NCI-H2171 (cell line): ENCODE measurements at places on chromosomes 12 and 14.

GRCh38 chr12:6045438-6045837 lies 79.0 kb downstream of the VWF start:
- no peak for DNase-seq

GRCh38 chr12:96121271-96121711 lies 72.9 kb upstream of the ELK3 start:
- DNase-seq: no peak

GRCh38 chr14:104940526-104941150 lies 16.0 kb downstream of the PLD4 start:
- no peak for DNase-seq

DNA sequence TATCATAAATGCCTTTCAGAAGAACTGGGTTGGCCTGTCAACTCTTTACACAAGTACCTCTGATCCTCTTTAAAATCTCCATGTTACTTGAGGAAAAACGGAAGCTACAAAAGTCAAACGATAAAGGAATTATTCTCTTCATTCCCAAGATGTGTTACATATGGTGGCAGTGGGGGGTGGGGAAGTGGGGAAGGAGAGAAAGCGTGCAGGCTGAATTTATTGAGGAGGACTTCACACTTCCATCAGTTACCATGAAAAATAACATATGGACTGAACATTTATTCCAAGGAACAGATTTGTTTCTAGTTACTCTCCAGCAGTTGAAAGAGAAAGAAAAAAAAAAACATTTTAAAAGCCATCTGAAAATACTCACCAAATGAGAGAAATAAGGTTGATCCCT lies 474.4 kb upstream of the DCN start:
- DNase-seq: no peak

DNA sequence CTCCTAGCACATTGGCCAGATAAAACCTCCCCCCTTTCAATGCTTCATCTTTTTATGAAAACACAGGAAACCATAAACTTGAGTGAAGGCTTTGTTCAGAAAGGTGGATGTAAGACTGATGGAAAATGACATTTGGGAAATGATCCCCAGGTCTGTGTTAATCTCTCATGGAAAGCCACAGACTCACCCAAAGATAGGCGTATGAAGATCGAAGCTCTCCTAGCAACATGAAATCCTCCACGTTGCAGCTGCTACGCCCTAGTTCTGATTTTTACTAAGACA lies 63.4 kb upstream of the PTGR2 start:
- DNase-seq: no peak

DNA sequence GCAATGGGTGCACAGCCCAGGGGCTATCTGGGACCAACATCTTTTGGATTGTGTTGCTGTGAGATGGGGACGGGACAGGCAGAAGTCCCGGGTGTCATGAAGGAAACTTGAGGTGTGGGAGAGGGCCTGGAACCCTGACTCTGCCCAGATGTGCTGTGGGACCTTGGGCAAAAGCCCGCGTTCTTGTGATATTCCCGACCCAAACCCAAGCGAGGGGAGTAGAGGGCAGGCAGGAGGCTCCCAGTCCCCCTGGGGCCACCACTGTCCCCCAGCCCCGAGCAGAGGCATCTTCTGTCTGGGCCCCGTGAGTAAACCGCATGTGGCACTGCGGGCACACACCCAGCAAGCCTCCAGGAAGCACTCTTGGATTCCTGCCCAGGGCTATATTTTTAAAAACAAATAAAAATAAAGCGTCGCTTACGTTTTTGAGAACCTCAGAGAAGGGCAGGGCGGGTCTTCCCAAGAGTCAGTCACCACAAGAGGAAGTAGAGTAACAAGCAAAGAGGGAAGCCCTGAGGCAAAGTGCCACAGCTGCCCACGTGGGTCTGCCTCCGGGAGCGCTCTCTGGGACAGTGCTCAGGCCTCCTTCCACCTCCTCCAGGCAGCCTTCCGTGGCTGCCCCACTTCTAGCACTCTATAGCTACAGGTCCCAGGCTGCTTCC lies 39.5 kb downstream of the BEGAIN start:
- DNase-seq: no peak

DNA sequence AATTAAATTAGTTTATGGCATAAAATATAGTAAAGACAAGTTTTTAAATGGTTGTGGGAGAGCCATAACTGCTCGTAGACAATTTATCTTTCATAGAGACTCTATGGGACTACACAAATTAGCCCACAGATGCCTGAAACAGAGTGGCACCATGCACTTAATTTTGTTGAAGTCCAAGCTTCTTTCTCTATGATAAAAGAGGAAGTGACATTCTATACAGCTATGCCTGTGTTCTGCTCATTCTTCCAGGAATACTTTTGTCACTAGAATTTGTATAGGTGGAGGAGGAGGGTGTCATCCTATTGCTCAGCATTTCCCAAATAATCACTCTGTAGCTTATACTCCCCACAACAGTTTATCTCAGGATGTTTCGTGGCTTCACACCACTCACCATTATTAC lies 43.7 kb upstream of the KICS2 start:
- no peak for DNase-seq

GRCh38 chr12:18629916-18630315 lies 107.9 kb downstream of the PLCZ1 start:
- DNase-seq: no peak

DNA sequence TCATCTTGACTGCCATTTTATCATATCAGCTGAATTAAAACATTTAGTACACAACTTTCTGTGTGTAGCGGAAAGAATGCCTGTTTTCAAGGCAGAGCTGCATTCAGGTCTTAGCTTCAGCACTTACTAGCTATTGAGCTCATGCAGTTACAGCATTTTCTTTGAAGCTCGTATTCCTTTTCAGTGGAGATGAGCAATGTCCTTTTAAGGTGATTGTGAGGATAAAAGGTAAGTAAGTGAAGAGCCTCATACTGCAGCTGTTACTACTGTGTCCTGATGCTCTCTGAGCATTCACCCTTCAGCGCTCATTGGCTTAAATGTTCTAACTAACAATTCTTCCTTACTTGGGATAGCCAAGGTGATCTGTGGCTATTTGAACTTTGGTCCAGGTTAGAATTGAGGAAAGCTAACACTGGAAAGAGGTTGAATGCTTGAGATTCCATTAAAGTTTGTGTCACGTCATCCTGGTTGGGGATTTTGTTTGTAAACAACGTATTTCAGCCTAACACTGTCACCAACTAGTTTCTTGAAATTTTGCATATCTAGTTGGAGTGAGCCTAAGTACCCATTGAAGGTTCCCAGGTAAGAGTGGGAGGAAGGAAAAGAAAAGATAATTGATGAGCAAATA lies 71.4 kb downstream of the PAPOLA start:
- no peak for DNase-seq

DNA sequence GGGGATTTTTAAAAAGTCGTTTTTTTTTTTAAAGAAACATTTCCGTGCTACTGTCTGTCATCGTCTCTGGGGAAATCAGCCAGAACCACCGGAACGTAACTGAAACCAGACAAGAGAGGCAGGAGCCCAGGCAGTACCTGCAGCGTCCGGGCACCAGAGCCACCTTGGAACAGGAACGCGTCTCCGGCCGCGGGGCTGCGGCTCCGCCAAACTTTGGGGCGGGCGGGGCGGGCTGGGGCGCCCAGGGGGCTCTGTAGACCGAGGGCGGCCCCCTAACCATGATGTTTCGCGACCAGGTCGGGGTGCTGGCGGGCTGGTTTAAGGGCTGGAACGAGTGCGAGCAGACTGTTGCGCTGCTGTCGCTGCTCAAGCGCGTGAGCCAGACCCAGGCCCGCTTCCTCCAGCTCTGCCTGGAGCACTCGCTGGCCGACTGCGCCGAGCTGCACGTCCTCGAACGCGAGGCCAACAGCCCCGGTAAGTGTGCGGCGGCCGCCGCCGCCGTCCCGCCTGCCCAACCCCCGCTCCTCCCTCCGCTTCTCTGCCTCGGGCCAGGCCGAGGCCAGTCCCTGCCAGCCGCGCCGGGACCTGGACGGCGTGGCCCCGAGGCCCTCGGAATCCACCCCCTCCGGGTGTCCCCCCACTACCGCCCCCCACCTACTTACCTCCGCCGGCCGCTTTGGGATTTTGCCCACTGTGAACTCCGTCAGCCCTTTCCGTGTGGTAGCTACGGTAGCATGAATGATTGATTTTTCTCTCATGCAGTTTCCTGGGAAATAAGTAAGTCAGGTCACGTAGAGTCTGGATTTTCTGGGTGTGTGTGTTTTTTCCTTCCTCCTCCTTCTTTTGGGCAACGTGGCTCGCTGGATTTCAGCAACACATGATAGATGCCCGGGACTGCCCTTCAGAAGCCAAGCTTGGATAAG lies 972 bp downstream of the SAMD4A start:
- DNase-seq: no peak

DNA sequence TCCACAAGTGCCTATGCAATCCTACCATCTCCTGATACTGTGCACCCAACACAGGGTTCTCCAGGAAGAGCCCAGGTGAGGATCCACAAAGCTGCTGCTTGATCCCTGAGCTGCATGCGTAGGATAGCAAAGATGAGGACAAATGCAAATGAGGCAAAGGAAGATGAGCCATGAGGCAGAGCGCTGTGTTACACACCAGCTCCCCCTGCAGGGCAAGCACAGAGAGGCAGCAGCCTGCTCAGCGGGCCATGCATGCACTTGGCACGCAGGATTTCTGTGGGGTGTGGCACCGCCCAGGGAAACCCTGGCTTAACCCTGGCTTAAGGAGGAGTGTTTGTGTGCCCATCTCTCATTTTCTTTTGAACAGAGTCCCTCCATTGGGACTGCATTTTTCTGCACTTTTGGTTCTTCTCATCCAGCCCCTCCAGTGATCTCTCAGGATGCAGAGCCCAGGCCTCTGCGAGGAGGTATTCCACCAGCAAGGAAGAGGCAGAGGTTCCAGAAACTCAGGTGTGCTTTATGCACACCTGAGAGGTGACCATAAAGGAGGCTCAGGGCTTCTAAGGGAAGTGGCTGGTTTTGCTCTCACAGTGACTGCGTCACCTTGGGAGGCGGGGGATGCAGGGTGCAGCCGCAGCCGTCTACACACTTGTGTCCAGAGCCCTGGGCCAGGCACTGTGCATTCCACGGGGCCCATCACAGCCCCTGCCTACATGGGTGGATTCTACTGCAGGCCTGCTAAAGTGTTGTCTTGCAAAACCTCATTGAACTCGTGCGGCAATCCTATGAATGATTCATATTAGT lies 973.3 kb upstream of the TMEM132C start:
- DNase-seq: no peak

GRCh38 chr12:109738209-109738608 lies 24.6 kb downstream of the FAM222A start:
- DNase-seq: no peak

DNA sequence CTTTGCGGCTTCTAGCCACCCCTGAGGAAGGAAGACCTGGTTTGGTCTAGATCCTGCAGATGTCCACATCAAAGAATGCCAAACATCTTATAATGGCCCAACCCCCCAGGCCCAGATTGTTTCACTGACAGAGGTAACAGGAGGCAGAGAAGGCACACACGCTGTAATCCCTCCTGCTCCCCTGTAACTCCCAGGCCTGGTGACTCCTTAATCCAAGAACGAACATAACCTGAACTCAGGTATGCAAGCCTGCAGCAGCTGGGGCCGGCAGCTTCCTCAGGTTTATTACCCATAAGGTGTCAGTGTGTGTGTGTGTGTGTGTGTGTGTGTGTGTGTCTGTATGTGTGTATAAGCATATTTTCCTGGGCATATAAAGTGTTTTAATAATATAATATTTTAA lies 52.7 kb downstream of the ERH start:
- DNase-seq: no peak

DNA sequence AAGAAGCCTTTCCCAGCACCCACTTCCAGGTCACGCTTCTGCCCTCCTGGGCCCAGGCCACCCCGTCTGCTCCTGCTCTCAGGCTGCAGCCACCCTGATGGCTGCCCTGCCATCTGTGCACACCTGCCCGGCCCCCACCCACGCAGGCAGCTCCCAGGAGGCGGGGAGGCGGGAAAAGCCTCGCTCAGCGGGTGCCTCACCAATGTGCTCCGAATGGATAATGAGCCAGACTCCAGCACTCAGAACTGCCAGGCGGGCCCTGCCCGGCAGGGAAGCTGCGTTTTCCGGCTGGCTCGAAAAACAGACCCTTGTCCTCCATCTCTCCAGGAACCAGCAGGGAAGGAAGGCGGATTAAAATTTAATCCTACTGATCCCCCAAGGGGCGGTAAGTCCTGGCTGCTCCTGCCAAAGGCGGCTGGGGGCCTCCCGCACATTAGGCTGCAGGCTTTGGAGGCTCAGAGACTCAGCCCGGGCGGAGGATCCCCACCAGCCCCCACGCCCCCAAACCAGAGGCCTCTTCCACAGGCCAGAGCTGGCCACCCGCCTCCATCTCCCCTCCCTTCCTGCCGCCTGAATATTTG lies 104.0 kb downstream of the NCOR2 start:
- peak; percentile 92 for DNase-seq

- DNase-seq: no peak
These were observed 31.9 kb downstream of the SERPINA3 start for GRCh38 chr14:94644102-94644535.

GRCh38 chr12:71469258-71469750 lies 29.7 kb downstream of the LGR5 start:
- no peak for DNase-seq

- no peak for DNase-seq
These were observed 68.4 kb downstream of the ANO6 start for GRCh38 chr12:45284096-45284901.

GRCh38 chr12:125434131-125434530 lies 368.9 kb downstream of the AACS start:
- DNase-seq: no peak
